Activated gamma-delta T cell treated with Interleukin-2 at 50 U/mL for 16 hours (primary cell): ENCODE measurements at places on chromosomes 6 and 20.

DNA sequence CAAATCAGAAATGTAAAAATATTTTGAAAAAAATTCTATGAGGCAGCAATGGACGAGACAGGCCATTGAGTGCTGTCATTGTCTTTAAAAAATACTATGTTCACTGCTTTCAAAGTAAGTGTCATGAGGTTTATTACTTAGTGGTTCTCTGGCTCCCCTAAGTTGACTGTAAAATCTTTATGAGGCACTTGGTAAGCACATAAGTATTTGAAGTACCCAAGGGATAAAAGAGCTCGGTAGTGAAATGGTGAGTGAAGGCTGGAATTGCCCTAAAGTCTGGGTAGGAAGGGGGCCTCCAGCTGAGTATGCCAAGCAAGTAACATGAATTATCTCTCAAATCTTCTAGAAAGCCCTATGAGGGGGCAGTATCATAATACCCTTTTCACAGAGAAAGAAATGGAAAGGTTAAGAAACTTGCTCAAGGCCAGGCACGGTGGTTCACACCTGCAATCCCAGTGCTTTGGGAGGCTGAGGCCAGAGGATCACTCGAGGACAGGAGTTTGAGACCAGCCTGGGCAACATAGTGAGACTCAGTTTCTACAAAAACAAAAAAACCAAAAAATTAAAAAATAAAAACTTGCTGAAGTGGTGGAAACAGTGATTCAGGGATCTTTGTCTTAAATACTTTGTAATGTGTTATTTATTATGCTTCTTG lies 5.5 kb upstream of the CTCFL start:
- DNase-seq: no peak

DNA sequence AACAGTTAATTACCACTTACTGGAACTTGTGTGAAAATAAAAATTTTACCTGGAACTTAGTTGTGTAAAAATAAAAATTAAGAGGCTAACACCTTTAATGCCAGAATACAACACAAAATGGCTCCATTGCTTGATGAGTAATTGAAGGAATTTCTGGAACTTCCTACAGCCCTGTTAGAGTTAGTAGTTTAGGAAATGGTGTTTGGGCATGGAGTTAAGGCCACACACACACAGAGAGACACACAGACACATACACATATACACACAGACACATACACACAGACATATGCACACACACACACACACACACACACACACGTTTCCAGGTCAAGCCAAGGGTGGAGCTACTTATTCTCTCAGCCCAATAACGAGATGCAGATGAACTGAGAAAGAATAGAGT lies 20.6 kb upstream of the CST3 start:
- DNase-seq: no peak

DNA sequence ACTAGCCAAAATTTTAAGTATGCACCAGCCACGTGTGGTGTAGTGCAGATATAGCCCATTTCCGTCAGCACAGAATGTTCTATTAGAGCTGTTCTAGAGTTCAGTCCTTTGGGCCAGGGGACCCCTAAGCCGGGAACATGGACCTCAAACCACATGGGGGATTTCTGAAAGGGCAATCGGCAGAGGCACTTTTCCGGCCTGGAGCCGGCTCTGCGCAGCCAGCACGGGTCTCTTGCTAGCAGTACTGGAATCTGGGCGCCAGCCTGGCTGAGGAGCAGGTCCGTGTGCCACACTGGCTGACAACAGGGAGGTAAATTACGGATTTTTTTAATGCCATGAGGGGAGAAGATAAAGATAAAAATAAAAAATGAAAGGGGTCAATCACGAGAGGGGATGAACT lies 120.5 kb downstream of the SULF2 start:
- DNase-seq: no peak

DNA sequence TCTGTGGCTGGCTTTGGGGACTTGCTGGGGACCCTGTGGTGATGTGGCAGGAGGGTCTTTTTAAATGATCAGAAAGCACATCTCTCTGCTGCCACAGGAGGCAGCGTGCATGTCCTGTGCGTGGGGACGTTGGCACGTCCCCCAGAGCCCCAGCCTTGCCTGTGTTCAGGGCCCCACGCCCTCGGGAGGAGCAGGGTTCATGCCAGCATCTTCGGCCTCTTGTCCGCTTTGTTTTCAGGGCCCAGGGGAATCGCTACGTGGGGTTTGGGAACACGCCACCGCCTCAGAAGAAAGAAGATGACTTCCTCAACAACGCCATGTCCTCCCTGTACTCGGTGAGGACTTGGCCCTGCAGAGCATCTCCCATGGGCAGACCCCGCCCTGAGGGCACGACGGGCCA lies 6.0 kb downstream of the ARFGAP1 start:
- no peak for DNase-seq

GRCh38 chr6:11322252-11322885 lies 89.9 kb upstream of the NEDD9 start:
- no peak for DNase-seq

DNA sequence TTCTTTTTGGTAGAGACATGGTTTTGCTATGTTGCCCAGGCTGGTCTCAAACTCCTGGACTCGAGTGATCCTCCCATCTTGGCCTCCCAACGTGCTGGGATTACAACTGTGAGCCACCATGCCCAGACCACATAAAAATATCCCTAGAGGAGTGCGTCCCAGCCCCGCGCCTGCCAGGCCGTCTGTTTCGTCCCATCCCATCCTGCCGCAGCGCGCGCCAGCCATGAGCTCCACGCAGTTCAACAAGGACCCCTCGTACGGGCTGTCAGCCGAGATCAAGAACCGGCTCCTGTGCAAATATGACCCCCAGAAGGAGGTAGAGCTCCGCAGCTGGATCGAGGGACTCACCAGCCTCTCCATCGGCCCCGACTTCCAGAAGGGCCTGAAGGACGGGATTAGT lies 16.6 kb upstream of the AMD1 start:
- no peak for DNase-seq

DNA sequence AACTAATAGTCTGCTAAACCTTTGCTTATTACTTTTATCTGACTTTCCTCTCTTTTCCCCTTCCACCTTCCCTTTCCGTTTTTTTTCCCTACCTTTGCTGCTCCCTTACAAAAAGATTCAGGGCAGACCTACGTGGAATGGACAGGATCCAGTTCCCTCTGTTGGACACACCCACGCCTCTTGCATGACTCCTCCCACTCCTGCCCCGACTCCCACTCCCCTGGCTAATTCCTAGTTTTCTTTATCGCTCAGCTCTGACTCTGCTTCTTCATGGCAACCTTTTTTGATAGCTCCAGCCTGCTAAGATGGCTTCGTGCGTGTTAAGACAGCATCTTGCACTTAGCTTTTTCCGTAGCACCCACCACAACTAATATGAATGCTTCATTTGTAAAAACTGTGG lies 715.6 kb upstream of the NRSN1 start:
- DNase-seq: no peak

- DNase-seq: no peak
These were observed 980.2 kb downstream of the KIF16B start for GRCh38 chr20:15593081-15593480.

GRCh38 chr6:2749969-2750600 lies 637 bp downstream of the MYLK4 start:
- DNase-seq: peak; percentile 66
